ENCODE measurements at places on chromosomes 6 and 20.

DNA sequence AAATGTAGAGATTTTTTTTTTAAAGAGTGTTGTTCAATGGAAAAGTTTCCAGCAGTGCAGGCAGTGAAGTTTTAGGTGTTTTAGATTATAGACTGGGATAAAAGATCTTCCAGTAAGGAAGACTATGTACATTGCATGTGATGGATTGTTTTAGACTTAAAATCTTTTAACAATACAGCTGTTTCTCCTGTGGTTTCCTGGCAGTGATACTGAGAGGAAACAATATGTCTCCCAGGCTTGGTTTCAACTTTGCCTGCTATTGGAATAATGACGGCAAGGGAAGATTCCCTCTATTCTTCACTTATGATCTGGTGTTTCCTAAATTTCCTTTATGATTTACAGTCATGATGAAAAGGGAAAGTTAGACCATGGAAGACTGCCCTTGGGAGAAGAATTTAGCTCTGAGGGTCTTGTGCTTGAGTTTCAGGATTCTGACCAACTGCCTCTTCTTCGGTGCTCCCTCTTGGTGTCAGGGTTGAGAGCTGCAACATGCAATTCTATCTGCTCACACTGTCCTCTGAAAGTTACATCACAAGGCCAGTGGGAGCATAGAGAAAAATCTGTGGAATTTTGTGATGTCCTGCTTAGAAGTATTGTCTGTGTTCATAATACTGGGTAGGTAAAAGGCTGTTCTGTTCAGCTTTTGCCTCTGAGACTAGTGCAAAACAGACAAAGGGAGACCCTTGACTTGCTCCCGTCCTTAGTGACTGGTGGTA is 262.8 kb upstream of the MAN1A1 start:
- peak; percentile 19 for DNase-seq

DNA sequence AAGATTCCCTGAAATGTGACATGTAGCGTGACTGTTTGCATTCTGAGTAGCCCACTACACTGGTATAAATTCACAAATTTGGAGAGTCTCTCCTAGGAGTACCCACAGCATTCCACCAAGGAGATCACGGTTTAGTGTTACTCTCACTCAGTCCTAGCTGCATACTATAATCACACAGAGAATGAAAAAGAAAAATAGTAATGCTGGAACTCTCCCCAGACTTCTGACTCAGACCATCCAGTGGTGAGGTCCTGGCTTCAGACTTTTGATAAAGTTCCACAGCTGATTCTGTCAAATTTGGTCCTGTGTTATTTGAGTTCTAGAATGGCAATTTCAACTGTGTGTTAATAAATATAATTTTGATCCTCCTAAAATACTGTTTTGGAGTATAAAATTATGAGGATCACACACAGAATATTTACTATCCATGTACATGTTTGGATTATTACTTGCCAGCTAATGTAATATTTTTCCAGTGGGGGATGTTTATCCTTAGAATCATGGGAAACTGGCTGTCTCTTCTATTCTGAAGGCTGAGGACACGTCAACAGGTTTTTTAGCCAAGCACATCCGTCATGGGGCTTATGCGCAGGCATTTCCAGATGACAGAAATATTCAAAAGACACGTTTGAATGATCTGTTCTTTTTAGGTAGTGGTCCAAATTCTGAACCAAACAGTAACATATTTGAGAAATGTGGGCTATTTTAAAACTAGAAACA is 5.1 kb upstream of the KIAA0408 start:
- no peak for DNase-seq

- DNase-seq: no peak
Measured at GRCh38 chr20:51131811-51132210, 108.9 kb upstream of the KCNG1 start.

- no peak for DNase-seq
Measured at GRCh38 chr6:167282165-167282564, 8.9 kb upstream of the UNC93A start.

- no peak for DNase-seq
Measured at GRCh38 chr6:157333956-157334355, 10.6 kb upstream of the TMEM242 start.

- DNase-seq: no peak
Measured at GRCh38 chr6:25842526-25842925, 10.7 kb upstream of the SLC17A1 start.

DNA sequence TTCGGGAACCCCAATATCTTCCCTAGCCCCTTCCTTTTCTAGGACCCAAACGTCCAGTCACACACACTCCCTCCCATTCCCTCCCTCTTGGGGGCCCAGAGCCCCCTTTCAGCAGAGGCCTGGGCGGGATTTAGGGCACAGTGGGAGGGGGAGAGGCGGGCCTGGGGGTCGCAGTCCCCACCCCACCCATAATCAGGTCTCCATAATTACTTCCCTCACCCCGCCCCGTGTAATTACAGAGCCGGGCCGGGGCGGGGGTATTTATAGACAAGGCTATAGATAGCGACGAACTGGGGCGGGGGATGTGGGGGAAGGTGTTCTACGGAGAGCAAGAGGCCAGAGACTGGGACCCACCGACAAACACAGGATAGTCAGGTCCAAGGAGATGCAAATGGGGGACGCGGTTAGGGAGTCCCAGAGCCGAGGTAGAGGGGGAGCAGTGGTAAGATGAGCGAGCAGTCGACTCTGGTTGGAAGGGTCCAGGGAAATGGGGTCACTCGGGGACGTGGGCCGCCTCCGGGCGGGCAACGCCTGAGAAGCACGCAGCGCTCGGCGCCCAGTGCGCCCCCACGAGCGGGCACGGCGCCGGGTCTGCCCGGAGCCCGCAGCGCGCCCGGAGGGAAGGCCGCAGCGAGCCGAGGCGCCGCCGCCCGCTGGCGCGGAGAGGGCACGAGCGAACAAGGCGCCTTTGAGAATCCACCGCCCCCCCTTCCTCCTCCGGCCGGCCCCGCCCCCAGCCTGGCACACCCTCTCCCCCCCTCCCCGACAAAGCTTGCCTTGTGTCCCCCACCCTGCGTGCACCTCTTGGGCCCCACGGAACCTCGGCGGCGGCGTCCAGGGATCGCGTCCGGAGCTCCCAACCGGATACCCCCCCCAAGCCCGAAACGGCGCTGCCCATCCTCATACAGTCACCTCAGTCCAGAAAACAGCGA is 670 bp upstream of the COL11A2 start:
- DNase-seq: peak; percentile 68

GRCh38 chr6:34531580-34532201 is 24.4 kb downstream of the SPDEF start:
- peak; percentile 93 for DNase-seq

DNA sequence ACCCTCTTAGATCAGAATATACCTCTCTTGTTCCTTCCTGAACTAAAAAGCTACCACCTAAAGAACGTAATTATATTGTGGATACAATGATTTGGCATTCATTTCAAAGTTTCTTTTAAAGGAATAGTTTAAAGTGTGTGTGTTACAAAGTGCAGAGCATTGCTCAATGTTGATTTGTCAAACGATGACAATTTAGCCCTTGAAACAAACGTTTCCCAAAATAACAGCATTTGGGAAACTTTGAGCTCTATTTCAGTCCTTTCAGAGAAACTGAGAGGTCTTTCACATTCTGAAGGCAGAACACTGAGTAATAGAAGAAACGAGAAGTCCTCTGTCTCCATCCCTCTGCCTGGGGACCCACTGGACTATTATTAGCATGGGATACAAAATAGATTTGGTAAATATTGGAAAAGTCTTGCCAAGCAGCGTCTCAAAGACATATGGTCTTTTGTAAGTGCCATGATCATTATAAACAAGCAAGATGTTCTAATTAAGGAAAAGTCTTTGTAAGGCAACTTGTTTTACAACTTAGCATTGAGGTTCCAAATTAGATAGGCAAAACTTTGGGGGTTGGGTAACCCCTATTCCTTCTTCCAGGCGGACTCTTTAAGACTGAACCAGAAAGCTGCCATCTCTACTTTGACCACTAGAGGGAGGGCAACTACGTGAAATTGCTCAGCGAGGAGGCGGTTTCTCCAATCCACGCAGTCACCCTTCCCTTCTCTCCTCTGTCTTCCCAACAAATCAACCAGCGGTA is 208.8 kb downstream of the RNF144B start:
- DNase-seq: peak; percentile 93

GRCh38 chr20:15310361-15310760 is 972.9 kb upstream of the FLRT3 start:
- DNase-seq: no peak

GRCh38 chr20:24782801-24783630 is 166.1 kb upstream of the CST7 start:
- peak; percentile 39 for DNase-seq

DNA sequence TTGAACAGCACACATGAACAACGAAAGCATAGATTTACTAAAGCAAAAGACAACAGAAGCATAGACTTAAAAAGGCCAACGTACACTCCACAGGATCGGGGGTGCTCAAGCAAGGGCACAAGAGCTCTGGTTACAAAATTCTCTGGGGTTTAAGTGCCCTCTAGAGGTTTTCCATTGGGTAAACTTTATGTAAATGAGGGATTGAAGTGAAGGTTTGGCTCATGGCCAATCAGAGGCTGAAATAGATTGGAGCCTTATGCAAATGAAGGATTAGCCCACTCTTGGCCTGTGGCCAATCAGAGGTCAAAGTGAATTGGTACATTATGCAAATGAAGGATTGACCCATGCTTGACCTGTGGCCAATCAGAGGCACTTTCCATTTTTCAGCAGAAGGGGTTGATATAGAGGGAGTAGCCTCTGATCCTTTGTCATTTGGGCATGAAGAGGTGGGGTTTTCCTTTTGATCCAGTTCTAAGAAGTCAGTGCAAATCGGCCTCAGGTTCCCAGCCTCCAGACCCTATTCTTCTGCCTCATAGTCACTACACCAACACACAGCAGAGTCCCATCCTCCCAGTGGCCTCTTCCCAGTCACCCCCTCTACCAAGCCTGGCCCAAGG is 244.9 kb downstream of the THBS2 start:
- peak; percentile 32 for DNase-seq

DNA sequence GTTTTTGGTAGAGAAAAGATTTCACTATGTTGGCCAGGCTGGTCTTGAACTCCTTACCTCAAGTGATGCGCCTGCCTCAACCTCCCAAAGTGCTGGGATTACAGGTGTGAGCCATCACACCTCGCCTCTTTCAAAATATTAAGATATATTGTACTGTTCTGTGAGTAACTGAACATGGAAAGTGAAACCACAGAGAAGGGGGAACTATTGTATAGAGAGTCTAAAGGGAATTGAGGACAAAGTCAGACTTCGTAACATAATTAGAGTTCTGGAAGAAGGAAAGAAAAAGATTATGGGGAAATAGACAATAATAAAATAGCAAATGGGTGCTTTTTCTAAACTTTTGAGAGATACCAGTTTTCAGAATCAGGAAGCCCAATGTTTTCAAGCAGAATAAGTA is 17.4 kb upstream of the AKAP7 start:
- no peak for DNase-seq

GRCh38 chr6:110693994-110694393 is 121.3 kb downstream of the CDK19 start:
- DNase-seq: no peak

- no peak for DNase-seq
Measured at GRCh38 chr6:63278916-63279315, 40.9 kb downstream of the LGSN start.

- no peak for DNase-seq
Measured at GRCh38 chr6:31048099-31048498, 37.8 kb downstream of the MUC22 start.

DNA sequence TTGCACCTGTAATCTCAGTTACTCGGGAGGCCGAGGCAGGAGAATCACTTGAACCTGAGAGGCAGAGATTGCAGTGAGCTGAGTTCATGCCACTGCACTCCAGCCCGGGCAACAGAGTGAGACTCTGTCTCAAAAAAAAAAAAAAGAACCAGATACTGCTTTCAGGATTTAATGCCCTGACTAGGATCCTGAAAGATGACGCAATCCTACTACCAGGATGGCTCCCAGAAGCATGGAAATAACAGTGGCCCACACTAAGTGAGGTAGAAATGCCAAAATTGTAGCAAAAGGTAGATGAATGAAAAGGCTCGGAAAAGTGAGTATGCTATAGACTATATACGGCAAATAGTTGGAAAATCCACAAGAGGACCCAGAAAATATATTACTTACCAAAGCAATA is 23.8 kb upstream of the KHDC1 start:
- DNase-seq: no peak

- peak; percentile 66 for DNase-seq
Measured at GRCh38 chr6:42030585-42031506, 19.5 kb upstream of the TAF8 start.

- no peak for DNase-seq
Measured at GRCh38 chr6:122077603-122078002, 321.8 kb upstream of the HSF2 start.

GRCh38 chr20:61346996-61347395 is 94.9 kb downstream of the CDH4 start:
- DNase-seq: no peak

DNA sequence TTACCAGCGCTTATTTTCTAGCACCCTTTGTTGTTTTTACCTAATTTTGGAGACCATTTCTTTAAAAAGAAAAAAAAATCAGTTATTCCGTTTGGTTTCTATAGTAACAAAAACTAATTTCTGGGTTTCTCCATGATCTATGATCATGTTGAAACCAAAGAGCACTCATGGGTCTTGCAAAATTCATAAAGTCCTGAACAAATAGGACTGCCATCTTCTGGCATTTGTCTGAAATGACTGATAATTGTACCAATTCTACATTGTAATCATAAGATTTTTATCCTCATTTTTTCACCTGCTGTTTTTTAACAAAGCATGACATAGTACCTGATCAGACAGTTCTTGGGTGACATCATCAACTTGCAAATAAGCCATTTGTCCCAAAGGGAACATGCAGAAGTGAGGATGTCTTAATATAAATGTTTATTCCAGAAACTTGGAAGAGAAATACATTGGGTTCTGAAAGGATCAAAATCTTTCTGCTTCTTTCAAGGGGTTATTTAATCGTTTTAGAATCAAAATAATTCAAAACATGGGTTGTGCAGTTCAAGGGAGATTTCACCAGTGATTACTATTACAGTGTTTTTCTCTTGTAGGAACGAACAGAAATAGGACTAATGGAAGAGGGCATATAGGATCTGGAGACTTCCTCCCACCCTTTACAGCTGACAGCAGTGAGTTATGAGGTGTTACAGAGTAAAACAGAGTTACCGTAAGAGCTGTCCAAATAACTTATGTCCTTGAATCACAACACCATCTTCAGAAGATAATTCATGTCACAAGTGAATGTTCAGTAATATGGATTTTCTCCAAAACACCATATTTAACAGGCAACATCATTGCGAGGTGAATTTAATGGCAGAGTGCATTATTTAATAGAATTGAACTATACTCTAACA is 87.1 kb upstream of the GJE1 start:
- DNase-seq: no peak

DNA sequence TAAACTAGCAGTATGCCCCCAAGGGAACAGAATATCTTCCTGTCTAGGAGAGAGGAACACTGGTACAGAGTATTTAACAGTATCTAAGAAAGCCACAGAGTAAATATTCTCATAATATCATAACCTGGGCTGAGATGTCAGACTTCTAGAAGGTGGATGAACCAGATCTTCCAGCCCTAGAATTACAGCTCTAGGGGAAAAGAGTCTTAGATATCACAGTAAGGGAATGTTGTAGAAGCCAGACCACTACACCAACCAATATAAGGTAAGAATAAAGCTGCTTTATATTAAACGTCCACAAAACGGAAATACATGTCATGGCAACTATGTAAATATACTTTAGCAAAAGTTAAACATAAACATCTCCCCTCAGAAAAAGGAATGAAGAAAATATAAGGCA is 12.4 kb downstream of the SERINC1 start:
- DNase-seq: no peak

- DNase-seq: no peak
Measured at GRCh38 chr20:62856931-62857619, 4.5 kb downstream of the TCFL5 start.

- DNase-seq: no peak
Measured at GRCh38 chr6:107217248-107217647, 101.9 kb upstream of the BEND3 start.

GRCh38 chr6:29989211-29989610 is 46.9 kb downstream of the HLA-A start:
- DNase-seq: no peak
